Urothelium cell line (cell line): ENCODE measurements at places on chromosomes 2 and 18.

GRCh38 chr2:202818321-202818720 lies 53.2 kb downstream of the ICA1L start:
- DNase-seq, result no peak

DNA sequence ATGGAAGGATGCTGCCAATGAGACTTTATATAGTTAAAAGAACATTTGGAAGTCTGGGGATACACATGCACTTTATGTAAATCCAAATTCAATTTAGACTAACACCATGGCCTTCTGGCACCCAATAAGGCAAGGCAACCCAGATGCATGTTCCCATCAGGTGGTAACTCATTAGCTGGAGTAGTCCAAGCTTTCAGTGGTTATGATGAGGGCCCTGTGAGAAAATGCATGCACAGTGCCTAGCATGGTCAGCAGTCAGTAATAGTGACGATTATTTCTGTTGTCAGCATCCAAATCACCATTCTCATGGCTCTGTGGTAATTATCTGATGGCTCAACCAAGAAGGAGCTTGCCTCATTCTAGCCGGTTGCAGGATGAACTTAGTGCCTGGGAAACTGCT lies 70.3 kb upstream of the CTLA4 start:
- no peak for DNase-seq

- DNase-seq, result peak; percentile 17
These were observed 964.7 kb upstream of the ZEB2 start for GRCh38 chr2:145484448-145485097.

DNA sequence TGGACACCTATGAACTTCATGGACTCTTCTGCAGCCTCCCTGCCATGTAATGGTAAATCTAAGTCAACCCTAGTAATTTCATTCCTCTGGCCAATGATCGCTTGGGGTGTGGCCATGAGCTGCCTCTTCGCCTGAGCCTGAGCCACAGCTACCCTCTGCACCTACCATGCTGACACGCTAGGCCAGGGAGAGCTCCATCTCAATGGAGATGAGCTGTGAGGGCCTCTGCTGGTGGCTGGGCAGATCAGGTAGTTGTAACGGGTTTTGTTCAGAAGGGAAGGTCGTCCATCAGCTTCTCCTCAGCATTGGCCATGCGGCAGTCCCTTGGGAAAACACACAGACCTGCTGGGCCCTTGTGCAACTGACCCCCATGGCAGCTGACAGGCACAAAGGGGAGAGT lies 24.4 kb downstream of the MPHOSPH10 start:
- DNase-seq, result peak; percentile 48

DNA sequence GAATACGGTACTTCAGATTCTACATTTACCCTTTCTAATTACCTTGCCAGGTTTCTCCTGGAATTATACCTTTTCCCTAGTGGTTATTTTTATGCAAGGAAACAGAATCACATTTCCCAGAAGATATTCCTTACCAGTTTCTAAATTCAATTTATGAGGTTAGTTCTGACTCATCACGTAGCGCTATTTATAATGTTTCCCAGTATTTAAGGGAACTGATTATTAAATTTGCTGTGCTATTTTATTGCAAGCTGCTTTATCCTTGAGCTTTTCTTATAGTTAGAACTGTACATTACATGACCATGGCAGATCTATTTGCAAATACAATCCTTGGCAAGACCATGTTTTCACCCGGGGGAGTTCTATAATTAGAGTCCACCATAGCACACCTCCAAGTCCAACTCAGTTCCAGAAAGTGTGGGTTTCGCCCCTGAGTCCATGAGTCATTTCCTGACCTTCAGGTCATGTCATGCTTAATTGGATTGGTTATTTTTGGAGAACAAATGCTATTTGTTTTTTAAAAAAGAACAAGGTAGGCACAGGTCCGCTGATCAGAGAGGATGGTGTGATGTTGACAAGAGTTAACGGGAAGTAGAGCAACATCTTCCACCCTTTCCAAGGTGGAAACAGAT lies 126.6 kb downstream of the ZNF532 start:
- DNase-seq, result no peak

GRCh38 chr2:3443506-3444084 lies 64.1 kb downstream of the TRAPPC12 start:
- no peak for DNase-seq

DNA sequence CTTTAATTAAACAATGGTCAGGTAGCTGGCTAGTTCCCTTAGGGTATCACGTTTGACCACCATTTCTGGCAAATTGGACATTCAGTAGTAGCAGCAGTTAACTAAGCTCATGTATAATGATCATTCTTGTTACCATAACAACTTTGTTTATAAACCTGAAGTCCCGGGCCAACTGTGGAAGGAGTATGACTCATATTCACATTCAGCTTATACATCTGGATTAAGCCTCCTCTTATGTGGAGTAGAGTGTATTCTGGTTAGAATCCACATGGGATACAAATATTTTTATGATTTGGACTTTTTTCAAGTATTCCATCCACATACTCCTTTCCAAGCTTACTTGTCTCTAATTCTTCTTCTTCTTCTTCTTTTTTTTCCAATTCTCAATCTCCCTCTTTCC lies 70.3 kb upstream of the ZSWIM2 start:
- DNase-seq, result peak; percentile 31

DNA sequence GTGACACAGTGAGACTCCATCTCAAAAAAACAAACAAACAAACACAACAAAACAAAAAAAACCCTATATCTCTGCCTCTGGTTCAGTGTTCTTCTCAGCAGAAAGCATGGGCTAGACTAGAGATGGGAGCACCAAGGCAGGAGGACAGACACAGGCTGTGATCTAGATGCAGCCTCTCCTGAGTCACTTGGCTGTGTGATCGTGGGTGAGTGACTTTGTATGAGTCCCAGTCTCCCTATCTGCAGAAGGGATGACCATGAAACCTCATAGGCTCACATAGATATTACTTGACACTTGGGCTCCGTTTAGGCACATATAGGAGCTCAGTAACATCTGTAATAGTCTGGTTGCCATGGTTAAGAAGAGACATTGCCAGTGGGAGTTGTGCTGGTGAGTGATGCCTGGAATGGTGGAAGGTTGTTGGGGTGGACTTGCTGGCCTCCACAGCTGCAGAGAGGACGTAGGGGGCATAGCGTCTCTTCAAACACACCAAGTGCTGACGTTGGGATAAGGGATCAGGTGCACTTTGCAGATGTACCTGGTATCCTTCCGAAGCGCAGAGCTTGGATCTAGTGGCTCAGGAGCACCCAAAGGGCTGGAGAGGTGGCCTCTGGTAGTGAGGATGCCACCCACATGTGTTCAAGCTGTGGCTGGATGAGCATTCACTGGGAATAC lies 318.9 kb upstream of the HS6ST1 start:
- no peak for DNase-seq

- no peak for DNase-seq
These were observed 333.9 kb downstream of the LPIN1 start for GRCh38 chr2:12080360-12080759.

DNA sequence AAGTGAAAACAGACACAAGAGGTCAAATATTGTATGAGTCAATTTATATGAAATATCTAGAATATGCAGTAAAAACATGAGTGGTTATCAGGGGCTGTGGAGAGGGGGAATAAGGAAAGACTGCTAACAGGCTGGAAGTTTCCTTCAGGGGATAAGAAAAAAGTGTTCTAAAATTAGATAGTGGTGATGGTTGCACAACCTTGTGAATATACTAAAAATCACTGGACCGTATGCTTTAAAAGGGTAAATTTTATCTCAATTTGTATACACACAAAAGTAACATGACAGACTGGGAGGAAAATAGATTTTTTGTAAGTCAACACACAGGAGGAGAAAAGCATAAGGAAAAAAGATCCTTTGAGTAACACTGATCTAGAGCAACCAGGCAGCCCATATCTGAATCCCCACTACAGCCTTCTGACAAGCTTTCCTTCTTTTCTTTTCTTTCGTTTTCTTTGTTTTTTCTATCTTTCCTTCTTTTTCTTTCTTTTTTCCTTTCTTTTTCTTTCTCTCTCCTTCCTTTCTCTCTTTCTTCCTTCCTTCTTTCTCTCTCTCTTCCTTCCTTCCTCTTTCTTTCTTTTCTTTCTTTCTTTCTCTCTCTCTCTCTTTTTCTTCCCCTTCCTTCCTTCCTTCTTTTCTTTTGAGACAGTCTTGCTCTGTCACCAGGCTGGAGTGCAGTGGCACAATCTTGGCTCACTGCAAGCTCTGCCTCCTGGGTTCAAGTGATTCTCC lies 95.4 kb downstream of the AAK1 start:
- no peak for DNase-seq

DNA sequence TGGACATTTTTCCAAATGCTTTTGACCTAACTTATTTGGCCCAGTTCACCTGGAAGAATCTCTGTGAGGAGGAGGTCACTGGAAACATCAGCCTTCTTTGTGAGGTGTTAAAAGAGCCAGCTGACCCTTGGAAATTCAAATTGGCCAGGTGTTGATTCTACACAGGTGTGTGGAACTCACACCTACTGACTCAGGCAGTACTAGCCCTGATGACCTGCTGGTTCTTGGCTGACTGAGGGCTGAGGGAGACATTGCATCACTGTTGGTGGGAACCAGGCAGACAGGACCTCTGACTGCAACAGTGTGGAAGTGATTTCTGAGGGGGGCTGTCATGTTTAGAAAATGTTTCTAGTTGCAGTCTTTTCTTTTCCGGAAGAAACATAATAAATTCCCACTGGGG lies 242.2 kb upstream of the LRRTM1 start:
- DNase-seq, result no peak

GRCh38 chr2:86213699-86214502 lies 14.6 kb downstream of the MRPL35 start:
- no peak for DNase-seq

GRCh38 chr2:2016651-2017311 lies 272.5 kb upstream of the PXDN start:
- no peak for DNase-seq

DNA sequence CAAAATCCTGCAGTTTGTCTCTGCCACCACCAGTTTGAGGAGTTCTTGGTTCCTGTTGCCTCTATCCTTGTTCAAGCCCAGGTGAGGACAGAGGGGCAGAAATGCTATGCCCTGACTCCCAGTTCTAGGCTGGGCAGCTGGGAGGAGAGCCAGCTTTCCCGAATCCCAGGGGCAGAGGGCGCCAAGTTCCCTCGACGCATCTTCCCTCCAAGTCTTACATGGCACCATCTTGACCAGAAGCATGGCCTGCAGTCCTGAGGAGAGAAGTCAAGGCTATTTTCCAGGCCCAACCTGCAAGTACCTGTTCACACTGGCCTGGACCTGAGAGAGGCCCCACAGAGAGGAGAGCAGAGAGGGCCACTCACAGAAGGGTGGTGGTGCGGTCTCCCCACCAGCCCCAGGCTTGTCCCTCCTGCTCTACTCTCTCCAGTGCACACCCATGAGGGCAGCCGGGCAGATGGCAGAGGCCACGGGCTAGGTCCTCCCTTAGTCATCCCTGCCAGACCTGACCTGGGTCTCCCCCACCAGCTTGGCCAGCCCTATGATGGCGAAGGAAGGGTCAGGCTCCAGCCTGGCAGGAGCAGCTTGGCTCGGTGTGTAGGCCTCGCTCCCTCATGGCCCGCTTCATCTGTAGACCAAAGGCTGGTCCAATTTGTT lies 115.7 kb upstream of the MSTN start:
- no peak for DNase-seq

DNA sequence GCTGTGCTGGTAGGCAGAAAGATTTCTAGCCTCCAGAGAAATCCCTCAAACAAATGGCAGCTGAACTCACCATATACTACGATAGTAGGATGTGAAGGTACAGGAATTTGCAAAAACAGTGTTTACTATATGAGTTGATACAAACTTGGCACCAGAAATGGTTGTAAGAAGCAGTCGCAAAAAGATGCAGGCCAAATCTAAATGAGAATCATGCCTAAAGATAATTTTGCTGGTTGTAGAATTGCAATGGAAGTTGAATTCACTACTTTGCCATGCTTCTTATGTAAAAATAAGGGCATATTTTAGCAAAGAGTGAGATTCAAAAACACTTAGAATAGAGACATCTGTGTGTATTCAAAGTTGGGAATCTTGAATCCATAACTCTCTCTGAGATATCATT lies 924.7 kb downstream of the SUCLG1 start:
- DNase-seq, result no peak

DNA sequence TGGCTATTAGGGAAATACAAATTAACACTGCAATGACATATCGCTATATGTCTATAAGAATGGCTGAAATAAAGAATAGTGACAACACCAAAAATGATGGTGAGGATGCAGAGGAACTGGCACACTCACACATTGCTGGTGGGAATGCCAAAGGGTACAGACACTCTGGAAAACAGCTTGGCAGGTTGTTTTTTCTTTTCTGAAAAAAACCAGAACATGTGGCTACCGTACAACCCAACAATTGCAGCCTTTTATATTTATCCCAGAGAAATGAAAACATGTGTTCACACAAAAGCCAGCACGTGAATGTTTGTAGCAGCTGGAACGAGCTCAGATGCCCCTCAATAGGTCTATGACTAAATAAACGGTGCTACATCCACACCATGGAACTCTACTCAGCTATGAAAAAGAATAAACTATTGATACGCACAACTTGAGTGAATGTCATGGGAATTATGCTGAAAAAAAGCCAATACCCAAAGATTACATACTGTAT lies 45.9 kb downstream of the KCNE4 start:
- no peak for DNase-seq

- peak; percentile 42 for DNase-seq
These were observed 19.4 kb upstream of the PAX3 start for GRCh38 chr2:222318026-222318711.

- DNase-seq, result no peak
These were observed 1.7 kb downstream of the LYPD1 start for GRCh38 chr2:132668189-132668823.

GRCh38 chr2:214185546-214185945 lies 225.3 kb upstream of the VWC2L start:
- DNase-seq, result no peak

DNA sequence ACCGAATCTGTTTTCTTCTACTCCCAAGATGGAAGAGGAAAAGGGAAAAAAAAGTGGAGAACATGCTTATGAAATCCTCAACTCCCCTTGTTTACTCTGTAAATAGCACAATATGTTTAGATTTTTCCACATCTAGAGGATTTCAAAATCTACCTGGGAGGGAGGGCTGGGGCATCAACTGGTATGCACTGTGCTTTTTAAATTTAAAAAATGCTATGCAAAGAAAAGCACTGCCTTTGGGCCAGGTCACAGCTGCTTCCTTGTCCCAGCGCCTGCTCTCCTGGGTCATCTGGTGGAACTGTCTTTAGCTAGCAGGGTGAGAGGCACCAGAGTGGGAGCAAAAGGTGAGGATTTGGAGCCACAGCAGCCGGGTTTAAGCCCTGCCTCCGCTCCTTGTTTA lies 88.2 kb upstream of the BOD1L2 start:
- DNase-seq, result no peak

DNA sequence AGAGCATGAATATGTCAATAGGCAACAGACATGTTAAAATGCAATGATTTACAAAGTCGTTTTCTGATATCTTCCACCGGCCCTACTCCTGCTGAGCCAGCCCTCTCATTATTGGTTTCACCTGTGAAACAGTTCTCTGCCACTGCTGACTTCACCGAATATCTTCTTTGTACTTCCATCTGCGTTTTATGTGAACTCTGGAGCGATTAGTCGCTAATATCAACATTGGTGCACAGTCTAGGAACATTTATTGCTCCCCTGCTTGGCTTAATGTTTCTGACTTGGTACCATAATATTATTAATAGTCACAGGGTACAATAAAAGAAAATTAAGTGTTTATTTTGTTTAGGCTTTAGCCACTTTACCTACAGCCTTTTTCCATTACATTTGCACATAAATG lies 105.5 kb downstream of the NCKAP5 start:
- no peak for DNase-seq
